Body of pancreas (tissue), 4 donors: ENCODE measurements at places on chromosomes 4 and X. TPM values are rescaled to one million over a fixed set of nuclear protein-coding genes. Genes with fewer than 3 reads are reported as not detected.
A peak's percentile ranks its signal among the peaks of the same experiment; 100 is the strongest.

- DNase-seq = peak; percentile 50
Measured at GRCh38 chr4:127708985-127709384, 21.2 kb upstream of the SLC25A31 start.

GRCh38 chr4:5881340-5881739 is 11.5 kb downstream of the CRMP1 start:
- no peak for DNase-seq

DNA sequence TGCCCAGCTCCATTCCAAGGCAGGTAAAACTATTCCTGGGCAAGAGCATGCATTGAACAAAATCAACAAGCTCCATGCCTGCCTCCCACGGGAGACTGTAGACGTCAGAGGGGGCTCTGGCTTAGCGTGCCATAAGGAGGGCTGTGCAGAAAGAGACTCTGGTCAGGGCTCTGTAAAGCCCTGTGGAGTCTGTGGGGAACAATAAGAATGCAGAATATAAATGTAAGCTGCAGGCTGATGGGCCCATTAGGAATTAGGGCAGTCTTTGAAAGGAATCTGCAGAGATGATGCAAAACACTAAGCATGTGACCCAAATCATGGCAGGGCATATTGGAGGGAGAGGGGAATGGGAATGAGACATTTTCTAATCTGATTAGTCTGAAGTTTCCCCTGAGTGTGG is 170.3 kb downstream of the EFHC2 start:
- no peak for DNase-seq

DNA sequence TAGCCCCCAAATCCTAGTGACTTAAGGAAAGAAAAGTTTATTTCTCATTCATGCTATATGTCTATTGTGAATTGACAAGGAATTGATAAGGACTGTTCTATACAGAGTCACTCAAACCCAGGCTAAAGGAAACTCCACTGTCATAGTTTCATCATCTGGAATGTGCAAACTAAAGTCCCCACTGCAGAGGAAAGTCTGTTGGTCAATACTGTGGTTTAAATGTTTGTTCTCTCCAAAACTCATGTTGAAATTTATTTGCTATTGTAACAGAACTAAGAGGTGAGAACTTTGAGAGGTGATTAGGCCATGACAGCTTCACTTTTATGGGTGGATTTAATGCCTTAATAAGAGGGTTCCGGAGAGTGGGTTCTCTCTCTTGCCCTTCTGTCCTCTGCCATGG is 149.6 kb downstream of the COX18 start:
- no peak for DNase-seq

- no peak for DNase-seq
Measured at GRCh38 chr4:84917869-84918600, 48.5 kb downstream of the WDFY3 start.

- DNase-seq = no peak
Measured at GRCh38 chr4:87005690-87006425, 71.0 kb downstream of the AFF1 start.

DNA sequence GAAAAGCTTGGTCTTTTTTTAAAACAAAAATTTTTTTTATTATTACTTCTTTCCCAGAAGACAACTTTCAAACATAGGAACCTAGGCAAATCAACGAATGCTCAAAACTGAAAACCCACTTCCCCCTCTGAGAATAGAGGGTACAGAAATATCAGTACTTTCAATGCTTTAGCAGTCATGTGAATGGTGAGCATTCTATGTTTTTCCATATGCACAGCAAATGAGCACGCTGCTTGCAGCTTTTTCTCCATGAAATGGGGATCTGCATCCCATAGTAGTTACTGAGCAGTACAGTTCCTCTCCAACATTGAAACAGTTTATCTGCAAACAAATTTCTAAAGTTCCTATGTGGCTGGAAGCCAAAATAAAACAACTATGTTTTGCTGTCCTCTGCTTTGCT is 108.4 kb upstream of the BMP2K start:
- no peak for DNase-seq

- no peak for DNase-seq
Measured at GRCh38 chrX:16934185-16934584, 12.3 kb upstream of the REPS2 start.

- no peak for DNase-seq
Measured at GRCh38 chrX:136210243-136210642, 41.0 kb downstream of the MAP7D3 start.

GRCh38 chrX:153689654-153690465 is 2.1 kb downstream of the SLC6A8 start:
- DNase-seq = no peak

DNA sequence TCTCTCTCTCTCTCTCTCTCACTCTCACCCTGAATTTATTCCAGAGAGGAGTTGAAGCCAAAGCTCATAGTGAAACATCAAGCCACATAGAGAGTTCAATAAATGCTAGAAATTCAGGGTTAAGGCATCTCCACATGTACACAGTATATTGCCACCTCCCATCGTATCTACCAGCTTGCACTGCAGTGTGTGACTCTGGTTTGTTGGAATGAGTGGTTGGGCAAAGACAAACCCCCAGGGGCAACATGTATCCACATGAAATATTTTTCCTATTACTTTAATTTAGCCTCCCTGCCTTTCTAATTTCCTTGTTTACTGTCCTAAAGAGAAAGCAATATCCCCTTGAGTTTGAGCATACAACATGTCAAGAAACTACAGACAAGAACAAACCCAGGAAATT is 247.3 kb downstream of the SPATA18 start:
- no peak for DNase-seq

- DNase-seq = no peak
Measured at GRCh38 chrX:153525451-153525850, 8.0 kb downstream of the ATP2B3 start.

GRCh38 chrX:99654188-99654587 is 755.9 kb downstream of the PCDH19 start:
- DNase-seq = no peak

DNA sequence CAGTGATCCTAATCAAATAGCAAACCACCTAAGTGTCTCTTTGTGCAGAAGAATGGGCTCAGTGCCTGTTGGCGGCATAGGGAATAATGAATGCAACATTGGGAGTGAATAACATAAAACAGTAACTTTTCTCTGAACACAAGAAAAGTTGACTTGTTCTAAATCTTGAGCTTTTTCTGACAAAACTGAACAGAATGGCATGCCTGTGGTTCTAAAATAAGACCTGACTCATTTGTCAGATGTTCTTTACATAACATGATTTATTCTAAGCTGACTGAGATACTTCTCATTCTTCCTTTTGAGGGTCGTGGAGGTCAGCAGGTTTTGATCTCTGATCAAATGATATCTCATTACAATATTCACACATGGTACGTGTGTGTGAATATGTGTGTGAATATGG is 165.4 kb upstream of the WDR1 start:
- DNase-seq = no peak

UCHL1 gene
- total RNA-seq = 26.5 TPM

TRPC5OS gene
- total RNA-seq = not detected

RPS6KA6 gene
- 3.6 TPM for total RNA-seq

SPANXA2 gene
- total RNA-seq = not detected

CFI gene
- 31.6 TPM for total RNA-seq

ALAS2 gene
- not detected for total RNA-seq

COX7B2 gene
- total RNA-seq = not detected

IQCM gene
- total RNA-seq = not detected

LAGE3 gene
- 27.4 TPM for total RNA-seq
